ENCODE measurements at places on chromosomes 1 and 21.

DNA sequence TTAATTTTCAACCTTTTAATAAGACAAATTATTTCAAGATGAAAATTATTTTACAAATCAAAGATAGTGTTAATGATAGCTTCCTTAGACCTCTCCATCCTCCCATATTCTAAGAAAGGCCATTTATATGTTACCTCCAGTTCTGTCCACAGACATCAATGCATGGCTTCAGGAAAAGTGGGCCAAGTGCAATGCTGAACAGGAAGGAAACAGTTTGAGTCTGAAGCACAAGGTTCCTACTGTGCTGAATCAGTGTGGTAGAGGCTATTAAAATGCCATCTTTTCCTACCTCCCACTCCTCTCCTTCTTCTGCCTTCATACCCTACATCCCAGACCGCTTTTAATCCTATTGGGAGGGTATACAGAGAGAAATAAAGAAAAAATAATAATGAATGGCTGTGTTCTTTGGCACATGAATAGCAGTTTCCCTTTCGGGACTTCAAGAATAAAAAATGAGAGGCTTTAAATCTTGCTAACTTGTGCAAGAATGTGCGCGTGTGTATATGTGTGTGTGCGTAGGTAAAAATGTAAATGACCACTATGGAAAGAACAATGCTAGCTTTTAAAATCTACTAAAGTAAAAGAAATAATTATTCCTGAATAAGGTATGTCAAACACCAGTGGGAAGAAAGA lies 62.6 kb upstream of the C1orf105 start:
- peak overlapping the region; percentile 52 for H3K4me3 ChIP-seq
- no peaks in the 10 kb centered on the region for H3K36me3 ChIP-seq
- H3K27ac ChIP-seq = peak overlapping the region; percentile 86
- H3K4me1 ChIP-seq = peaks cover 14% of the 10 kb centered on the region

GRCh38 chr1:243428617-243429342 lies 172.9 kb downstream of the SDCCAG8 start:
- H3K27ac ChIP-seq = no peak overlapping the region
- DNase-seq = no peak
- no peak overlapping the region for H3K4me3 ChIP-seq

- no peaks in the 10 kb centered on the region for H3K27me3 ChIP-seq
- no peak overlapping the region for H3K27ac ChIP-seq
- DNase-seq = no peak
- H3K4me1 ChIP-seq = no peaks in the 10 kb centered on the region
- no peaks in the 10 kb centered on the region for H3K36me3 ChIP-seq
- H3K4me3 ChIP-seq = no peak overlapping the region
Measured at GRCh38 chr1:243746751-243747150, 103.3 kb downstream of the AKT3 start.

DNA sequence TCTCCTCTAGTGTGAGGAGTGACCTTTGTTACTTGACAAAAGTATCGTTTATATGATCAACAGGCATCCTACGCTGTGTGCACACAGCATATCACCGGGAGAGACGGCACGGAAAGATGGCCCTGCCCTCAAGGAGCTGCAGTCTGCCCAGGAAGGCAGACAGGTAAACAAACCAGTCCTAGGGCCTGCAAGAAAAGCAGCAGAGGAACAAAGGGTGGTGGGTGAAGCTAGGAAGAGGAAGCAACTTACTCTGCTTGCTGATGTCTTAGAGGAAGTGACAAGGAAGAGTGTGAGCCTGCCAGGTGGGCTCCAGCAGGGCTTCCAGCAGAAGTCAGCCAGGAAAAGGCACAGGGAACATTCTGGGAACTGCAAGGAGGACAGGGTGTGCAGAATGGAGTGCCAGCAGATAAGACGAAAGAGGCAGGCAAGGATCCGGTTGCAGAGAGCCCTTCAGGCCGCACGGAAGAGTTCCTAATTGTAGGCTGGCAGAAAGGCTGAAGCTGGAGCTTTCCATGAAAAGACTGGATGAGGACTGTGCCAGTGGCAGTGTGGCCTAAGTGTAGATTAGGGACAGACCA lies 106.7 kb downstream of the SLC45A1 start:
- peak; percentile 78 for DNase-seq
- peaks cover 8% of the 10 kb centered on the region for H3K36me3 ChIP-seq
- H3K4me1 ChIP-seq = peaks cover 27% of the 10 kb centered on the region
- H3K27me3 ChIP-seq = no peaks in the 10 kb centered on the region

DNA sequence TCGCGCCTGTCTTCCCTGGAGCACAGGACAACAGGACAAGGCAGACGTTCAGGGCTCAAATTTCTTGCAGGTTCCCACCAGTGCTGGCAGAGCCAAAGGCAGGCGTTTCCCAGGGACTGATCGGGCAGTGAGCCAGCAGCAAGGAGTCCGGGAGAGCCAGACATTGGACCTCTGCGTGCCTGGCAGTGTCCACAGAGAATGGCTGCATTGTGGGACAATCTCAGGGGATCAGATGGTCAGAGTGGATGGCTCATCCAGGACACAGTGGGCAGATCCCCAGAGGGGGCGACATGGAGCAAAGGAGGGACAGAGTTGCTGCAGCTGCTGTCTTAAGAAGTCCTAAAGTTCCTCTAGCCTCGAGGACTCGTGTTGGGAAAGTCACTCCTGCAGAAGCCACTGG lies 4.6 kb downstream of the TMEM63A start:
- no peak for DNase-seq
- H3K4me3 ChIP-seq = no peak overlapping the region
- H3K27ac ChIP-seq = peak overlapping the region; percentile 56

DNA sequence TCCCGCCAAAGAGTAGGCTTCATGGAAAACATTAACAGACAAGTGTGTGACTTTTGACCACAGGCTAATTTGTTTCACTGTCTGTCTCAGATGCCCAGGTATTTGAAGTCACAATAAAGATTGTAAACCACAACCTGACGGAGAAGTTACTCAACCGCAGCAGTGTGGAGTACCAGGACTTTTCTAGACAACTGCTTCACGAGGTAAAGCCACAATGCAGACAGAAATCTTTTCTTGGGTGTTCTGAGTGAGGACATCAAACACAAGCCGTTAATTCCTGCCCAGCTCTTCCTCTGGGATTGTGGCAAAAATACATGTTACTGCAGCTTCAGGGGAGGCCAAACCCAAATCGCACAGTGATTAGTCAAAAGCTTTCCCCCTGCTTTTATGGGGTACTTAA lies 31.0 kb downstream of the UMODL1 start:
- peaks cover 17% of the 10 kb centered on the region for H3K4me1 ChIP-seq
- H3K4me3 ChIP-seq = no peak overlapping the region
- H3K36me3 ChIP-seq = no peaks in the 10 kb centered on the region
- H3K27me3 ChIP-seq = no peaks in the 10 kb centered on the region
- no peak for DNase-seq

- no peaks in the 10 kb centered on the region for H3K4me1 ChIP-seq
- H3K27me3 ChIP-seq = no peaks in the 10 kb centered on the region
- H3K27ac ChIP-seq = no peak overlapping the region
- no peak overlapping the region for H3K4me3 ChIP-seq
- no peaks in the 10 kb centered on the region for H3K36me3 ChIP-seq
Measured at GRCh38 chr1:224632381-224632871, 16.3 kb downstream of the CNIH3 start.

GRCh38 chr1:75632350-75632949 lies 21.5 kb upstream of the SLC44A5 start:
- DNase-seq = no peak
- H3K27me3 ChIP-seq = no peaks in the 10 kb centered on the region
- no peaks in the 10 kb centered on the region for H3K4me1 ChIP-seq
- no peak overlapping the region for H3K4me3 ChIP-seq
- H3K36me3 ChIP-seq = no peaks in the 10 kb centered on the region
- no peak overlapping the region for H3K27ac ChIP-seq

DNA sequence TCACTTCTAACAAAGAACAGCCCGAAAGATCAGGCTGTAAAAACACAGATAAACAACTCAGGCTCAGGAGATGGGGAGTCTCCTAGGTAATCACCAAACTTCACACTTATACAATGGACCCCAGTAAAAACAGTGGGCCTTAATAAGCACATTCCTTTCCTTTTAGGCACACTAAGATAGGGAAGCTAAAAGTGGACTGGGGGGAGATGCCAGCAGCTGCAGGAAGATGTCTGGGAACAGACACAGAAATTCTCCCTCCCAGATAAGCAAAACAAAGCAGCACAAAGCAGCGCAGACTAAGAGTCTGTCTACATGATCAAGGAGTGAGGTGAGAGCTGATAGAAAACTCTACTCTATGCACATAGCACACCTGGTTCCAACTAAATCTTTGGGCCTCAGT lies 29.0 kb upstream of the CTBS start:
- no peaks in the 10 kb centered on the region for H3K36me3 ChIP-seq
- peaks cover 18% of the 10 kb centered on the region for H3K4me1 ChIP-seq
- no peak for DNase-seq
- H3K27ac ChIP-seq = peak overlapping the region; percentile 87
- no peaks in the 10 kb centered on the region for H3K27me3 ChIP-seq

DNA sequence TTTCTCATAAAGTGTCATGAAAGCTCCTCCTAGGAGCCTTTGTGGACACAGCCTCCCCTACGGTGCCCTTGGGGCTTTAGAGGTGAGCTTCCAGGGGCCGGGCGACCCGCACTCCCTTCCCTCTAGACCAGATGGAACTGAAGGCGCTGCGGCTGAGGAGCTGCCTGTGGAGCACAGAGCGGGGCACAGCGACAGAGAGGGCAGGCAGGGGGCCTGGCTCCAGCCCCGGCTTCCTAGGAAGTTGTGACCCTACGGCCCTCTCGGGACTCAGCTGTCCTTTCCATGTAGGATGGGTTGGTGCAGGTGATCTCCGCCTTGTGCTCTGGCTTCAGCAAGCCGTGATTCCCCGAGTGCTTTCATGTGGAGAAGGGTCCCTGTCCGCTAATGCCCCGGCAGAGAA lies 23.6 kb upstream of the NEK2 start:
- no peak overlapping the region for H3K4me3 ChIP-seq
- no peaks in the 10 kb centered on the region for H3K4me1 ChIP-seq
- no peak overlapping the region for H3K27ac ChIP-seq
- no peak for DNase-seq

GRCh38 chr1:189311915-189312314 lies 1165.7 kb downstream of the BRINP3 start:
- H3K4me3 ChIP-seq = no peak overlapping the region
- H3K27ac ChIP-seq = no peak overlapping the region
- H3K36me3 ChIP-seq = no peaks in the 10 kb centered on the region
- DNase-seq = no peak

- no peaks in the 10 kb centered on the region for H3K27me3 ChIP-seq
- no peak overlapping the region for H3K27ac ChIP-seq
- H3K4me1 ChIP-seq = no peaks in the 10 kb centered on the region
- DNase-seq = no peak
- peak overlapping the region; percentile 37 for H3K4me3 ChIP-seq
Measured at GRCh38 chr21:41068496-41068895, 99.5 kb upstream of the BACE2 start.

DNA sequence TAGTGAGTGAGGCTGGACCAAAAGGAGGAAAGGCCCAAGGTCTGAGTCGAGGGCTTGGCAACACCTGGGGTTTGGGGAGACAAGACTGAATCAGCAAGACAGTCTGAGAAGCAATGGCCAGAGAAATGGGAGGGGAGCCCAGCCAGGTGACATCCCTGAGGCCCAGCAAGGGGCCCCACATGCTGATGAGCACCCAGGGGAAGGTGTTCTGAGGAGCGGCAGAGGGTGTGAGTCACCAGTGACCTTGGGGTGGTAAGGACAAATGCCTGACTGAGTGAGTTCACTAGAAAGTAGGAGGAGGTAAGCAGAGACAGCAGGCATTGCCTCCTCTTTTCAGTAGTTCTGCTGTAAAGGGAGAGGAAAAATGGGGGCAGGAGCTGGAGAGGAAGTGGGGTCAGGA lies 192.4 kb upstream of the GALNT2 start:
- DNase-seq = no peak
- H3K27me3 ChIP-seq = no peaks in the 10 kb centered on the region
- no peak overlapping the region for H3K4me3 ChIP-seq
- H3K27ac ChIP-seq = no peak overlapping the region

DNA sequence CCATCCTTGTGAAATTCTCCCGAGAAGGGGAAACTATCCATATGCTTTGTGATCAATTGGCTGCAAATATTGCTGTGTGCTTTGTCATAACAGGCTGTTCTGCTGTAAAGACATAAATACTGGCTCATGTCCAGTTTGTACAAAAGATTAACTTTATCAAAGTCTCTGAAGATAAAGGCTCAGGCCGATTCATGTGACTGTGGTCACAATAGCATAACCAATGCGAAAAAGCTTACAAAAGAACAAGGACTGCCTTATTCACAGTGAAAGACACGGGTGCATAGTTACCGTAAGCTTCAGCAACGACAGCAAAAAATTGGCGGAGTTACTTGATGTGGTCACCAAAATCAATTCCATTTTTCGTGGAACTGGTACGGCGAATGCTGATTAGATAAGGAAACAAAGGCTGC lies 173.6 kb upstream of the CHRM3 start:
- no peaks in the 10 kb centered on the region for H3K27me3 ChIP-seq
- no peak overlapping the region for H3K4me3 ChIP-seq
- no peak overlapping the region for H3K27ac ChIP-seq

- no peaks in the 10 kb centered on the region for H3K27me3 ChIP-seq
- peaks cover 2% of the 10 kb centered on the region for H3K4me1 ChIP-seq
- H3K27ac ChIP-seq = no peak overlapping the region
- no peak overlapping the region for H3K4me3 ChIP-seq
- H3K36me3 ChIP-seq = no peaks in the 10 kb centered on the region
Measured at GRCh38 chr1:115144176-115144575, 54.9 kb upstream of the TSPAN2 start.

DNA sequence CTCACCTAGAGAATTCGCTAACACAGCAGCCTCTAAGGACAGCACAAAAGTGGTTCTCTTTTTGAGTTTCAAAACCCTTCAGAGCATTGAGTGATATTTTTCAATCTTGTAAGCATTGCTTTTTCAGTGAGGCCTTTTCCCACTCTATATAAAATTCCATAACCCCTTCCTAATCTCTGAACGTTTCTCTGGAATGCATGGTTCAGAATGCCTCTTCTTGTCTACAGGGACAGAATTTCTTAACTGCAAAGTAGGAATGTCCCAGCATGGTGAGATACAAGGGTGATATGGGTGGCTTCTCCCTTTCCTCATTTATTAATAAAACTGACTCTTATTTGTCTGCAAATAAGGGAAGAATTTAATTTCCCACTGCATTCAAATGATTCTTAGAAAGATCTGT lies 377.9 kb downstream of the LTN1 start:
- no peaks in the 10 kb centered on the region for H3K36me3 ChIP-seq
- no peak for DNase-seq
- H3K4me3 ChIP-seq = no peak overlapping the region
- H3K4me1 ChIP-seq = peaks cover 9% of the 10 kb centered on the region
- H3K27me3 ChIP-seq = no peaks in the 10 kb centered on the region

DNA sequence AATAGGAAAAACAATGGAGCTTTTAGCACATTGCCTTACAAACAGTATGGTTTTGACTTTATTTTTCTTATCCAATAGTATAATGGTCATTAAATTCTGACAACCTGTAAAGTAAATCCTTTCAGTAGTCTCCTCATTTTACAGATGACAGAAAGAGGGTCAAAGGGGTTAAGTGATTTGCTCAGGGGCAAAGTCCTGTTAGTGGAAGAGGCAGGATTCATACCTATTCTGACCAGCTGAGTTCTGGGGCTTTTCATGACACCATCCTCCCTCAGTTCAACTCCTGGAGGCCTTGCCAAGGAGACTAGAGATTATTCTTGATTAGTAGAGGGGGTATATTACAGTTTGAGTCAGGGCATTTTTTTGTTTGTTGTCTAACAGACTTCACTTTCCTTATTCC lies 278.7 kb upstream of the DUSP10 start:
- H3K36me3 ChIP-seq = no peaks in the 10 kb centered on the region
- no peaks in the 10 kb centered on the region for H3K4me1 ChIP-seq
- H3K27me3 ChIP-seq = no peaks in the 10 kb centered on the region
- DNase-seq = no peak

- H3K27me3 ChIP-seq = no peaks in the 10 kb centered on the region
- no peaks in the 10 kb centered on the region for H3K4me1 ChIP-seq
Measured at GRCh38 chr1:211908453-211908852, 77.9 kb upstream of the LPGAT1 start.

All from ascending aorta (tissue), 2 donors.